BE2C (cell line): ENCODE measurements at places on chromosomes 6 and 20.

GRCh38 chr6:14272737-14273085 is 155.1 kb downstream of the CD83 start:
- no peak for DNase-seq

GRCh38 chr6:154229786-154230185 is 126.8 kb downstream of the IPCEF1 start:
- DNase-seq = no peak

DNA sequence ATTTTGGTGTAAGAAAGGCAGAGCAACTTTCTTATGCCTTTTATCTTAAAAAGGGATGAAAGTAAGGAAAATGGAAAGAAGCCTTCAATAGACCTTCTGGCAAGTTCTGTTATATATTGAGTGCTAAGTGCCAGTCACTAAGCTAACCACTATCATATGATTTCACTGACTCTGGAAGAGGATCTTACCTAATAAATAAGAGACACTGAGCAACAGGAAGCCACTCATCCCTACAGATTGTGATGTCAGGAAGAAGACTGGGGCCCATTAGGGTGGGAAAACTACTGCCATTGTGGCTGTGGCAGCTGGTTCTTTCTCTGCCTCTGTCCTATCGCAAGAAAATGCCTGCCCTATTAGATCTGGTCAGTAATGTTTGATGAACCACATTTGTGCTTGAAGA is 89.6 kb downstream of the AIG1 start:
- DNase-seq = no peak

- DNase-seq = no peak
Measured at GRCh38 chr20:53894707-53895384, 175.5 kb downstream of the BCAS1 start.

- no peak for DNase-seq
Measured at GRCh38 chr6:7770601-7771000, 44.7 kb downstream of the BMP6 start.

DNA sequence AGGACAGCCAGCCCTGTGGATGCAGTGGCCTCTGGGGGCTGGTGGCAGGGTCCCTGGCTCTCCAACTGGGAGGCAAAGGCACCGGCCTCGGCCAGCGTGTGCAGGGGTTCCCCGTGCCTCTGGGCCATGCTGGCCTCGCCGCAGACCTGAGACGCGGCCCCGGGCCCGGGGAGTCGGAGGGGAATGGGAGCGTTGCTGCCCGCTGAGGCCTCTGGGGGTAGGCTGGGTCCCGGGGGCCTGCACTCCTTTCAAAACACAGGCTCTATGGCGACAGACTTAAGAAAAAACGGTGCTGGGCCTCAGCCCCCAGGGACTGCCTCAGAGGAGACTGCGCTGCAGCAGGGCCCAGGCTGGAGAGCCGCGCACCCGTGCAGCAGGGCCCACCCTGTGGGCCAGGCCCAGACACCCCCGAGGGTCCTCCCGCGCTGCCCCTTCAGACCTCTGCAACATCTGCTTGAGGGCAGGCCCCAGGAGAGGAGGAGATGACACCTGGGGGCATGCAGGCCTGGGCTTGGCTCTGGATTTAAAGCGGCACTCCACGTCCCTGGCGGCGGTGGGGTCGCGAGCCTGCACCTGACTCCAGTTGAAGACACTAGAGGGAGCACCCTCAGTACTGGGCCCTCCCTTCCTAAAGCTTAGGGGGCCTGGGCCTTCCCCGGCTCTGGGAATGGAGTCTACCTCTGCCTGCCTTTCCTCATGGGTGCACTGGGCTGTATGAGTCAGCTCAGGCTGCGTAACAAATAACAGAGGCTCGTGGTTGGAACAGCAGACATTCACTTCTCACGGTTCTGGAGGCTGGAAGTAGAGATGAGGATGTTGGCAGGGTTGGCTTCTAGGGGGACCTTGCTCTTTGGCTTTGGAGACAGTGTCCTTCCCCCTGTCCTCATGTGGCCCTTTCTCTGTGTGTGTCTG is 117.4 kb upstream of the RPS6KA2 start:
- DNase-seq = no peak

- no peak for DNase-seq
Measured at GRCh38 chr20:1212023-1212422, 8.8 kb downstream of the C20orf202 start.

DNA sequence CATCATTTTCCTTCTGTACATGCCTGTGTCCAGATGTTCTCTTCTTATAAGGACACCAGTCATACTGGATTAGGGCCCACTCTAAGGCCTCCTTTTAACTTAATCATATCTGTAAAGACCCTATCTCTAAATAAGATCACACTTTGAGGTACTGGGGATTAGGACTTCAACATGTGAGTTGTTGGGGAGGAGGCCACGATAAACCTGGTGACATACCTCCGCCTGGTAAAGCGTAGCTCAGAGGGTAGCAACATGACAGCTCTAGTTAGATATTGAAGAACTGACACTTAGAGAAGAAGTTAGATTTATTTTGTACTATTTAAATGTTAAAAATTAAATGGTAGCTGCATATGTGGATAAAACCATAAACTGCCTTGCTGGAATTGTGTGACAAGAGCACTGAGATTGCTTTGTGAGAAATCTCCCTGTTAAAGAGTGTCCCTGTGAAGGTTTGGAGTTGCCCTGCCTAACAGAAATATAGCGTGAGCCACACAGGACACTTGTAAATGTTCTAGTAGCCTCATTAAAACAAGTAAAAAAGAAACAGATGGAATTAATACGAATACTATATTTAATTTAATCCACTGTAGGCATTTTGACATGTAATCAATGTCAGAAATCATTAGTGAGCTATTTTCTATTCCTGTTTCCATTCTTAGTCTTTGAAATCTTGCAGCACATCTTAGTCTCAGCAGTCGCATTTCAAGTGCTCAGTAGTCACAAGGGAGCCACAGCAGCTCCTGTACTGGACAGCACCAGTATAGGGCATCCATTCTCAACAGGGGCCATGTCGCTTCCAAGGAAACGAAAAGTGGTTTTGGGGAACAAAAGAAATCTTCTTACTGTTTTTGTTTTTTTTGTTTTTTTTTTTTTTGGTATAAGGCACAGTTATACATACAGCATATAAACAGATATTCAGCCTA is 13.4 kb downstream of the PLCB1 start:
- DNase-seq = no peak

DNA sequence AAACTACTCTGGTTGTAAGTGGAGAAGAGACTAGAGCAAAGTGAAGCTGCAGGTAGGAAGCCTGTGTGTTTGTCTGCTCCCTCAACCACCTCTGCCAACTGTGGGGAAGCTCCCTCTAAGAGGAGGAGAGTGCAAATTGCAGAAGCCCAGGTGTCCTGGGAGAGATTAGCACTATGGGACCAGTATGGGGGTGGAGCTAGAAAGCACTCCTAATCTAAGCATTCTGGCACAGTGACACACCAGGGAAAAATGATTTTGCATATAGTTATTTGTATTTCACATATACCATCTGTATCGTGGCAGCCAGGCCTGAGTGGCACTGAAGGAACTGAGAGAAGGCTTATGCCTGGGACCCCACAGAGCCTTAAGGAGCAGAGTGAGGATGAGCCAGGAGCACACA is 12.8 kb downstream of the GSTA1 start:
- DNase-seq = no peak

DNA sequence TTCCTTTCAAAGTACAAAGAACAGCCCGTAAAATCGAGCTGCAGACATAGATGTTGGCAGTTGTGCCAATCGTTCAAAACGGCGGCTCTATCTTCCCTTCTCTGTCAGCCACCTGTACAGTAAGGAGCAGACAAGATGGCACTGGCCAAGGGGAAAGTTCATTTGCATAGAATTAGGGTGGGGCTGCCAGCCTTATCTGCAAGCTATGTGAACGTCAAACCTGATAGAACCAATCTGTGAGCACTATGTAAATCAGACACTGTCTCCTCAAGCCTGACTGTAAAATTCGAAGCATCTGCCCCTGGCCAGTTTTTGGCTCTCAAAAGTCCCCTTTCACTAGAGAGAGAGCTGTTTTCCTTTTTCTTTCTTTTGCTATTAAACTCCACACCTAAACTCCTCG is 374.5 kb downstream of the EPM2A start:
- DNase-seq = peak; percentile 40

DNA sequence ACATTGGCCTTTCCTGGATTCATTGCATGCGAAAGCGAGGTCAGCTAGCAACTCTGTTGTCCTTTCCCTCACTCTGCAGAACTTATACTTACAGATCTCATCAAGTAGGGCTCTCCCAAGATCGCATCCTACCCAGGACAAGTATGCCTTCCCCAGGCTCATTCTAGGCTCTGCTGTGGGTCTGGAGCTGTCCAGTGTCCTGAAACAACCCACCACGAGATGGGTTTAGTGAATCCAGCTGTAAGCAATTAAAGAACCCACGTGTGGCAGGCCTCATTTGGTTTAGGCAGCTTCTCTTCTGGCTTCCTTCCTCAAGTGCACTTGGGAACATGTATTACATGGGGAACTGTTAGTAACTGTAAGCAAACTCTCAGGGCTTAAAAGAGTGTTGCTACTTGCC is 406.5 kb upstream of the CHD6 start:
- DNase-seq = no peak
